ENCODE measurements at places on chromosomes 7 and 10. TPM values are rescaled to one million over a fixed set of nuclear protein-coding genes. Genes with fewer than 3 reads are reported as not detected.

GRCh38 chr10:60289800-60290199, 99.9 kb downstream of the ANK3 start:
- DNase-seq: no peak

- peak; percentile 64 for DNase-seq
Observed at GRCh38 chr7:76372984-76373833, 14.4 kb upstream of the YWHAG start.

GRCh38 chr10:124602646-124603365, 141.2 kb downstream of the LHPP start:
- DNase-seq: peak; percentile 30

DNA sequence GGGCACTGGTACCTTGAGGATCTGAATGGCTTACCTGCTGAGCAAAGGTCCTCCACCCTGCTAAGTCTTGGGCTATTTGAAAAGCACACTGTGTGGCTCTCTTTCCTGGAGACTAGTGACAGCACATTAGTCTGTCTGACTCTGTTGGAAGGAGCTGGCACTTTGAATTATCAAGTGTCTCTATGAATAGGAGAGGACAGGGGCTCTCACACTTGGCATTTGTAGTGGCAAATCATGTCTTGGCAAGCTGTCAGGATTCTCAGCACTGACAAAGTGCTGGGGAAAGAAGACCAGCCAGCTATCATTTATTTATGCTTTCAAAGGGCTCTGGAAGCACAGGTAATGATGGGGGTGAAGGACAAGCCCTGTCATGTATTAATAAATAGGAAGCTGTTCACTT, 62.8 kb downstream of the MTPN start:
- DNase-seq: peak; percentile 43

DNA sequence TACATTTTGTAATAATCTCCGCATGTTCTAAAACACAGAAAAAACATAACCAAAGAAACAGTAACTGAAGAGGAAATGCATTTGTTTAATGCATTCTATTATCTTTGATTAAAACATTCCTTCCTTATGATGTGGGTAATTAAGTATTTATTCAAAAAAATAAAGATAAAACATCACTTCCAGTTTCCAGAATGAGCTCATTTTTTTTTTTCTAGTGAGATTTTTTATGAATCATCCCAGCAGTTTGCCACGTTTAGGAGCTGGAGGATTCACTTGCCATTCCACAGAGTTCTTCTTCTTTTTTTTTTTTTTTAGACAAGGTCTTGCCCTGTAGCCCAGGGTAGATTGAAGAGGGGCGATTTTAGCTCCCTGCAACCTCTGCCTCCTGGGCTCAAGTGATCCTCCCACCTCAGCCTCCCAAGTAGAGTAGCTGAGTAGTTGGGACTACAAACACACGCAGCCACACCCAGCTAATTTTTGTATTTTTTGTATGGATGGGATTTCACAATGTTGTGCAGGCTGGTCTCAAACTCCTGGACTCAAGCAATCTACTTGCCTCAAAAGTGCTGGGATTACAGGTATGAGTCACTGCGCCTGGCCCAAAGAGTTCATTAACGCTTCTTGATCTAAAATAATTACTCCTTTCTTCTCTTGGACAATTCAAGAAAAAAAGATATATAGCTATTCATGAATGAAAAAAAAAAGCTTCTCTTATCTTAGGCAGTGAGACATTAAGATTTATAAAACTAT, 177.3 kb downstream of the DKK1 start:
- no peak for DNase-seq

- DNase-seq: no peak
Observed at GRCh38 chr7:46290374-46291049, 369.4 kb upstream of the IGFBP3 start.

DNA sequence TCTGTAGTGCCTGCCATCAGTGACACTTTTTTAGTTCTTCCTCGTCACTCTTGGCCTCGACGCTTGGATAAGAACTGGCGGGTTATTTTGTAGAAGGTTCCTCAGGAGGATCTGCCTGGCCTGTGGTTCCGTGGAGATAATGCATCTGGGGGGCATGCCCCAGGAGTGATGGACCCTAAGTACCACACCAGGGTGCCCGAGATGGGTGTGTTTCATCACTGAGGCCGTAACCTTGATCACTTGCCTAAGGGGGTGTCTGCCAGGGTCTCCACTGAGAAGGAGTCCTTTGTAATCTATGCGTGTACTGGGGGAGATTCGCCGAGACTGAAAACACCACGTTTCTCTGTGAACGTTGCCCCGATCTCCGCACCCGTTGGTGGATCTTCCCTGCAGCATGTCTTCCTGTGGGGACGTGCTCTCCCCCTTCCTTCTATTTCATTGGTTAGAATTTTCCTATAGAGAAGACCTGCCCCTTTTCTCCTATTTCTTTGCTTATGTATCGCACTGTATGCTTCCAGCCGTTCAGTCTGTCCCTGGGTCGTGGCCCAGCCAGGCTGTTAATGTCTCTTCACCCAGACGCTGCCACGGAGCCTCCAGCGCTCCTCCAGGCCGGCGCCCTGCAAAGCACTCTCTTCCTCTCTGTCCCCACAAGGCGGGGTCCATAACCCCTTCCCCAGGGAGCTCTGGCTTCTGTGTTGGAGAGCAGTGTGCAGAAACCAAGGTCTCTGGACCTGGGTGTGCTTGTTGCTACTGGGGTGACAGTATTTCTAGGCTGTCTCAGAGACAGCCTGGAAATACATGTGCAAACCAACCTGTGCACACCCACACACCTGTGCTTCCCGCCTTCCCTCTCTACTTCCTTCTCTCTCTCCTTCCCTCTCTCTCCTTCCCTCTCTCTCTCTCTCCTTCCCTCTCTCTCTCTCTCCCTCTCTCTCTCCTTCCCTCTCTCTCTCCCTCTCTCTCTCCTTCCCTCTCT, 14.4 kb upstream of the DPYSL4 start:
- no peak for DNase-seq

DNA sequence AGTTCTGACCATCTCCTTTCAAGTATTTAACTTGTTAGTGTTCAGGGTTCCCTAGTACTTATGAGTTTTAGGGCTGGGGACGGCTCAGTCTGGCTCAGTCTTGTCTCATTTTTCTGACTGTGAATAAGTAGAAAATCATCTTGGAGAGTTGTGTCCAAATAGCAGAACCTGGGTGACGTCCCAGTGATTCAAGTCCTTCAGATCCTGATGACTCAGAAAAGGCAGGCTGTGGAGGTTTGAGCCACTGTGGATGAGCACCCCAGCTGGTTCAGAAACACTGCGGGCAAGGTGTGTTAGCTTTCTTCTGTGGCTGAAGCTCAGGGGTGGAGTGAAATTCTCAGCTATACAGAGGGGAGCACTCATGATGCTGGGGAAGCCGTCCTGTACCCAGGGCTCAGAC, 154.4 kb upstream of the NPY start:
- no peak for DNase-seq

GRCh38 chr7:130432886-130433285, 7.9 kb downstream of the CEP41 start:
- no peak for DNase-seq

GRCh38 chr10:18179891-18180290, 39.7 kb downstream of the CACNB2 start:
- DNase-seq: no peak

DNA sequence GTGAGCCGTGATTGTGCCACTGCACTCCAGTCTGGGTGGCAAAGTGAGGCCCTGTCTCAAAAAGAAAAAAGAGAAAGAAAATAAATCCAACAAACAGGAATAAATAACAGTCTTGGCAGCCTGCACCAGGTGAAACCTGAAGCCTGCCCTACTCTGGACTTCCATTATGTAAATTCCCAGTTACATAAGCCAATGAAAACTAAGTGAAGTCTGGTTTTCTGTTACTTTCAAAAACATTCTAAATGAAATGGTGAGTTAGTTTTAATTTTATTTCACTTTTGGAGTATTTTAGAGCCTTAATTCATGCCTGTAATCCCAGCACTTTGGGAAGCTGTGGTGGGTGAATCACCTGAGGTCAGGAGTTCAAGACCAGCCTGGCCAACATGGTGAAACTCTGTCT, 22.5 kb upstream of the HIBADH start:
- no peak for DNase-seq

- DNase-seq: peak; percentile 54
Observed at GRCh38 chr10:78914502-78915189, 154.1 kb upstream of the ZMIZ1 start.

GRCh38 chr10:65320236-65321026, 1605.4 kb upstream of the LRRTM3 start:
- no peak for DNase-seq

- no peak for DNase-seq
Observed at GRCh38 chr10:123459371-123460091, 206.6 kb upstream of the GPR26 start.

GRCh38 chr7:48424731-48425130, 253.5 kb downstream of the ABCA13 start:
- no peak for DNase-seq

DNA sequence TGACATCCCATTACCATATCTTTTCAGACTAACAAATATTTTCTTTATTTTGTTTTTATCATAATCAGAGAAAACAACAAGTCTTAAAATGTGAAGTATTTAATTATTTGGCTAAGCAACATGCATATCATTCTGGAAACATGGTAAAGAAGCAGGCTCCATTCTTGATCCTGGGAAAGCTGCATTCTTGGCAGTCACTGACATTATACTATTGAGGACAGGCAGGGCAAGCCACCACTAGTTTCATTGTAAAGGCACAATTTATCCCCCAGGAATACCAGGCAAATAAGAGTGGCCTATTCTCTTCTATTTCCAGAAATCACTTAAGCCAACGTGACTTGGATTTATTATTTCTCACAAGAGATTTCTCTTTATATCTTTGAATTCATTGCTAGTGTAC, 153.8 kb upstream of the AKR1E2 start:
- no peak for DNase-seq

- DNase-seq: no peak
Observed at GRCh38 chr10:13102002-13102794, 2.2 kb downstream of the OPTN start.

DNA sequence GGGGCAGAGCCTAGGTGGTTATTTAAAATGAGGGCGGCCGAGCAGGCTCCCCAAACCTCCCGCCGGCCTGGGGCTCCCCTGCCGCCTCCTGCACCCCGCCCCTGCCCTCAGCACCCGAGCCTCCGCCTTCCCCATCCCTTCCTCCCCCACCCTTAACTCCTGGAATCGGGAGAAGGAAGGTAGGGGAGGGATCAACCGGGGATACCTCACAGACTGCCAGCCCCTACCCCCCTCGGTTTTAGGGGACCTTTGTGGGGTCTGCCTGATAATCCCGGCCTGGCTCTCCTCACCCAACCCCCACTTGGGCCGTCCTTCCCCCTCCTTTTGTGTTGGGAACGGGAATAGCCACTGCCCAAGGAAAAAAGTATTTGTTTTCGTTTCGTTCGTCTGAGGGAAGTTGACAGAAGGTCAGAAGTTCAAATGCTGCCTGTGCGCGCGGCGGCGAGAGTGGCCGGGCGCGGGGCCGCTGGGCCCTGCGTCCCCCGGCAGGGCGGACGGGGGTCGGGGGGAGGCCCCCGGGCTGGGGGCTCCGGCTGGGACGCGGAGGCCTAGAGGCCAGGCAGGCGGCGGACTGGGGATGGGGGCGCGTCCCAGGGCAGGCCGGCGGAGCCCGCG, 2.8 kb downstream of the SHH start:
- no peak for DNase-seq

DNA sequence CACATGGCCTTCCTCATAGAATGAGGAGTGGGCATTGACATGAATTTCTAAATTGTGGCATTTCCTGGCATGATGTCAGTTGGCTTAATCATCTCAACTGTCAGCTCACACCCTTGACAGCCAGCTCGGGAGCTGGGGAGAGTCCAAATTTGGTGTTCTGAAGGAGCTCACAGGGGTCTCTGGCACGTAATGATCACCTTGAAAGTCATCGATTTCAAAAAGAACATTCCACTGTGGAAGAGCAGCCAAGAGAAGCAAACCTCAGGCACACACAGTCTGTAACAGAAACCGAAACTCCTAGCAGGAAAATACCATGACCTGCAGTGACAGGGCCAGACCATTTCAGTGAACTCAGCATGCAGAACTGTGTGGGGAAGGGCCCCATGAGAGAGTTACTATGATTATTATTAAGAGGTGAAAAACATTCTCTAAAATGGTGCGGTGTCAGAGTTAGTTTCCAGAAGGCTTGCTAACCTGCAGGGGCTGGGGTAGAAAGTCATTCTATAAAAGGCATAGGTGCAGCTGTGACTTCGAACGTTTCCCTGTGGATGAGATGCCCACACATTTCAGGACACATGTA, 26.4 kb upstream of the KLF6 start:
- DNase-seq: peak; percentile 68

DNA sequence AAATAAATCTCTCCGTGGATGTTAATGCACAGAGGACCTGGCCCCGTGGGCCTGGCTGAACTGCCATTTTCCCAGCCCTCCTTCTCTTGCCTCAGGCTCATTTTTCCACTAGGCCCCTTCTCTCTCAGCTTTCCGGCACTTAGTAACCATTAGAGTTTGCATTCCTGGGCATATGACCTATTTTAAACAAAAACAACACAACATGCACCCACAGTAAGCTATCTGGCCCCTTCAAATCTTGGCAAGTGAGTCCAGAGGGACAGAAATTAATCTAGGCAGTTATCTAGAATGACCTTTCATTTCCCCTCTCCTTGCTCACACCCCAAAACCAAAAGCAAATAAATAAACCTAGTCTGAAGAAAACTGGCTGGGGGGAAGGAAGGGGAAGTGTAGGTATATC, 11.7 kb downstream of the FBXW4 start:
- DNase-seq: no peak

DNA sequence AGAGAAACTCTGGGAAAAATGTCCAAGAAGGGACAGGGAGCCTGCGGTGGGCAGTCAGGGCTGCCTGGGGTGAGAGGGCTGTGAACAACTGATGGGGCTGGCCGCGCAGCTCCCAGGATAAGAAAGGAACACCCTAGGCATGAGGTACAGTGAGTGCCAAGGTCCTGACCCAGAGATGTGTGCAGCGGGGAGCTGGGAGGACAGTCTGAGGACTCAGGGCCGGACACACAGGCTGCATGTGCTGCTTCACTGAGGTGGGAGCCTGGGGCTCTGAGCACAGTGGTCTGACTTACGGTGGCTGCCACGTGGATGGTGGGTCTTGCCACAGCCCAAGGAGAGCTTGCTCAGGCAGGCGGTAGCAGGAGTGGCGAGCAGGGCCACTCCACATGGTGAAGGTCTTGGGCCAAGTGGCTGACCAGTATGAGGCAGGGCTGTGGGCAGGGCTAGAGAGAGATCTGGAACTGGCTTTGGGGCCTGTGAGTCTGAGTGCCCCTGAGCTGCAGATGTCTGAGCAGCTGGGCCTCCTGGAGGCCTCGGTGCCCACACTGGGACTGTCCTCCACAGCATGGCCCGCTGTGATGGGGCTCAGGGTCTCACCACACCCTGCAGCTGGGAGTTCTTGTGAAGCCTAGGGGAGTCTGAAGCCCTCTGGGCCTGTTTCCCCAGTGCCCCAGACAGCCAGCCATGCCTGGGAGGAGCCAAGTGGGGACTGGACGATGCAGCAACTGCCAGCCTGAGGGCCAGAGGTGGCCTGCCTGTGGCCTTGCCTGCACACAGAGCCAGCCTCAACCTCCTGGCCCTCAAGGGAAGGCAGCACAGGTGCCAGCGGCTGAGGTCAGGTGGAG, 60.3 kb downstream of the RASGEF1A start:
- peak; percentile 0 for DNase-seq

GRCh38 chr7:14846405-14846804, 56.1 kb downstream of the DGKB start:
- no peak for DNase-seq

The CDH23 gene
- total RNA-seq: 4.0 TPM

The INSYN2A gene
- total RNA-seq: not detected

The PDE1C gene
- 2.8 TPM for total RNA-seq

The MBL2 gene
- total RNA-seq: not detected

The LRIT1 gene
- total RNA-seq: not detected

The VWDE gene
- total RNA-seq: 15.1 TPM

The EGR2 gene
- 14.6 TPM for total RNA-seq

The ASB13 gene
- 17.6 TPM for total RNA-seq
